ENCODE measurements at places on chromosomes 6 and 20.

GRCh38 chr6:132530293-132530974 is 7.6 kb upstream of the TAAR9 start:
- DNase-seq: peak; percentile 47

- DNase-seq: peak; percentile 56
Measured at GRCh38 chr6:45504947-45505346, 127.2 kb upstream of the SUPT3H start.

DNA sequence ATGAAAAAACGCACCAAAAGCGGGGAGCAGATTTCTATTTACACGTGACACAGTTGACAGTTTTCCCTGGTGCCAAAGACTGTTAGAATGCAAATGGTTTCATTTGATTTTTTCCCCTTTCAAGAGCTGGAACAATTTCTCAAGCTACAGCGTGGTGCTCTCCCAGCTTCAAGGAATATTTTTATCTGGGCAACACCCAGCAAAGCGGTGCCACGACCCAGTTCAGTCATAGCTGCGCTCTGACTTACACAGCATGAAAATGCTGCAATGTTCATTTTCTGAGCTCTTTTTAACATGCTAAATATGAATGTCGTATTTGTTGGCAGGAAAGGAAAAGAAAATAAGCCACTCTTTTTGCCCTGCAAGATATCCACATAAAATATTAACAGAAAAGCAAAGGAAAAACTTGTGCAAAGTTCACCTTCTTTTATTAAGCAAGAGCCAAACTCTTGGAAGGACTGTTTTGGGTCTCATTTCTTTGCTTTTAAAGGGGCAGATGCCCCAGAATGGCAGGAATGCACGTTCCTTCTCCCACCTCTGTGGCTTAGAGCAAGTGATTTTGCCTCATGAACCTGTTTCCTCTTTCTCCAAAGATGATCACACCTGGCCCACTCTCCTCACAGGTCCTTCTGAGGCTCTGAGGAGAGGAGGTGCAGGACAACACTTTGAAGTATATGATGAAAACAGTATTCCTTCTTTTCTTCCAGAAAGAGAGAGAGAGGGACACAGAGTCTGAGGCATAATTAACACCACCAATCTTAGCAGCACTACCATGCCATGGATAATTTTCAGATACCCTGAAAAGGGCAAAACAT is 47.0 kb downstream of the TTI1 start:
- DNase-seq: no peak

- no peak for DNase-seq
Measured at GRCh38 chr6:356828-357251, 34.7 kb upstream of the IRF4 start.

DNA sequence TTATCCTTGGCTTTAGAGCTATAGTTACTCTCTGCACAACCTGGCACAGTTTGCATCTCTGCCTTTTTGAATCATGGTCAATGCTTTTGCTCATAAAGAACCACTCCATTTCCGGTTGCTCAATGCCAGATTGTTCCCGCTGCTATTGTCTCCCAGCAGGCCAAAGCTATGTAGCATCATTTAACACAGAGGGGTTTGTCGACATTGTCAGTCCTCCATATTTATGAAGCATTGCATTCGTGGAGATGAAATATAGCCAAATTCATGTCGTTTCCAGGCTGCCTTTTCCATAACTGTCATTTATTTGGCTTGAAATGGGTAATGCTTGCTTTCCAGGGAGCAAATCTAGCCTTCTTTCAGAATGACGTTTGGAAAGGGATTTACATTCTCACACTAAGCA is 598.8 kb downstream of the EPHA7 start:
- peak; percentile 62 for DNase-seq

GRCh38 chr6:35469751-35470662 is 1.8 kb downstream of the RPL10A start:
- DNase-seq: no peak

- peak; percentile 44 for DNase-seq
Measured at GRCh38 chr6:106886922-106887797, 87.4 kb downstream of the CD24 start.

GRCh38 chr20:14700639-14700960 is 363.2 kb upstream of the FLRT3 start:
- no peak for DNase-seq

DNA sequence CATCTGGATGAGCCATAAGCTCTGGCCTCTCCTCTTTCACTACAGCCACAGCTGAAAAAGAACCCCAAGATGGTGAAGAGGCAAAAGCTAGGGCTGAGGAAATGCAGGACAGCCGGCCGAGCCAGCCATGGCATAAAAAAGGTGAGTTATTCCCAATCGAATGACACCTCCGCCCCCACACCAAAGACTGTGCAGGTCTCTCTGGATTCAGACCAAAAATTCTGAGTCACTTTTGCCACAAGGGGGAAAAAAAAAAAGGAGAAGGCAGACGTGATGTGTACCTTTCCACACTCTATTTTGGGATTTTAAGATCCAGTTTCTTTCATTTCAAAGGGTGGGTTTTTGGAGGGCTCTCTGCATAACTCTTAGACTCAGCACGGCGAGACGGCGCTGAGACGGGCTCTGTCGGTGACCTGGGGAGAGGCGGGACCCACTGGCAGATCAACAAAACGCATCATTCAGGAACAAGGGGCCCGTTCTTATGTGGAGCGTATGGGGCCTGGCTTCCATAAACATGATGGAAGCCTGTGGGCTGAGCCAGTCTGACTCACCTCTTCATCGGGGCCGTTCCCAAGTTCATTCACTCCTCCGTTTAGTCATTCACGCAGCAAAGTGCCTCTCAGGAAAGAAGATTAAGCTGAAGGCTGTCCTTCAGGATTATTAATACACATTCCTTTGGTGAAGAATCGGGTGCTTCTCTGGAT is 54.8 kb downstream of the NFATC2 start:
- no peak for DNase-seq

DNA sequence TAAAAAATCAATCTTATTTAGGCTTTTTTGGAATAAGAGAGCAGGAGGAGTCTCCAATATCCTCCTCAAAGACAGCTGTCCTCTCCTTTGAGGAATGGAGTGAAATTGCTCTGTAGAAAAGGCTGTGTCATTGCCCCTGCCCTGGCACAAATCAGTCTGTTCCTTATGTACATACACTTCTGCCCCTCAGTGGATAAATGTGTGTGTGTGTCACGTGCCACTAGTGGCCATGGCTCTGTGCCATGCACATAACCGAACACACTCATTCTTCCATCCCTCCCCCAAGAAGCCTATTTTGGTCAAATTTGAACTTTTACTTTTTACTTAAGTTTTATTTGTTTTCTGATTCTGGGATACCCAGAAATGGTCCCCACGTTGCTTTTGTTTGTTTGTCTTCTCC is 49.2 kb downstream of the ANKS1A start:
- DNase-seq: no peak

DNA sequence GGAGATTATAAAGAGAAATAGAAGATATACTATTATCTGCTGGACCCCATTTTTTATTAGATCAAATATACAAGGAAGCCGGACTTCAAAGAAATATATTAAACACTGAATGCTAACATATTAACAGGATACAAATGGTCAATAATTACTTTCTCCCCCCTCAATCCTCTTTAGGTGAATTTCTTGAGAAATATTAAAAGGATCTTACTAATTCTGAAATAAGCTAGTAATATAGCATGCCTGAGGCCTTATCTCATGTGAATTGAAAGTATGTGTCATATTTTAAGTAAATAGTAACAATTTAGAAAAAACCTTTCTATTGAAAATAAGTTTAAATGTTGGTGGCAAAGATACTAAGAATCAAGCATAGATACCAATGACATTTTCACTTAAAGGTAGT is 954.7 kb upstream of the MAN1A1 start:
- DNase-seq: no peak

GRCh38 chr6:144657691-144658090 is 372.6 kb downstream of the UTRN start:
- peak; percentile 81 for DNase-seq

DNA sequence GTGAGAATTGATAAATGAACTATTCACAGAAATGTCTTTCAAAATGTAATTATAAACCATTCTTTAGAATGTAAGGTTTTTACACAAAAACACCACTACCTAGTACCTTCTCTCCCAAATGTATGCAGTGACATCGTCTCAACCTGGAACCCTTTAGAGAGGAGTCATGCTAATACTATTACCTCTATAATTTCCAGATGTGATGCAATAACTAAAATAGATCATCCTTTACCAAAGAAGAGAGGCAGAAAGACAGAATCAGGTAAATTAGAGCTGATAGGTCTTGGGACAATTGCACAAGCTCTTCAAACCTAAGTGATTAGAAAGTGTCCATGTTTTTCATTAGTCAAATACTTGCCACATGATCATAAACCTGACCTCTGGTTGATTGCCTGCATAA is 96.7 kb downstream of the HDGFL1 start:
- no peak for DNase-seq

DNA sequence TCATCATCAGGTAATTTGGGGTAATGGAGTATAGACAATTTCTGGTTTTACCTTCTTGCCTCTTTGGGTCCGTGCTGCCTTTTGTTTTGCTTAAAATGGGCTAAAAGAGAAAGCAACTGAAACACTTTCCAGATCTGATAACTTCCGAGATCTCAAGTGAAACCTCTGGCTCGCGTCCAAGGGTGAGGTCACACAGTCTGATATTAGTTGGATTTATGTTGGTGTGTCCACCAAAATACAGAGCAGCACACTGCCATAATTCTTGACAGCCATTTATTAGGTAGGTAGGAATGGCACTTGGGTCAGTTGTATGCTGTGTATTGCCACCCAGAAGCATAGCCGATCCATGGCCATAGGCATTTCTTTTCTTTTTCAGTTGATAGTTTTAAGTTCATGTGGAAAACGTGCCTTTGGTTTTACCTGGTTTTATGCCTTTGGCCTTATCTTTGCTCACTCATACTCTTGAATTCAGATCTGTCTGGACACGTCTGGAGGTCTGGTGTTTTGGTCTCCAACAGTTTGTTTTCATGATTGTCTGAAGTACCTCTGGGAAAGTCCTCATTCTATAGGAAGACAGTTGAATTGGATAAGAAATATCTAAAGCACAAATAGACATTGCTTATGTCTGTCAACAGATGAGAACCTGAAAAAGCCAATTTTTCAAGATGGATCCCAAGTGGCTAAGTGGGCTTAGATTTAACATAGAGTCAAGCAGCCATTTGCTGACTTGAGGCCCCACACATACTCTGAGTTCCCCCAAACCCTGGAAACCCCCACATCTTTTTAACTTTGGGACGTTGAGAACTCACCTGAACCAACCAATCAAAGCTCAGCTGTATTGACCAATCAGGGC is 320.8 kb downstream of the SOX4 start:
- no peak for DNase-seq

DNA sequence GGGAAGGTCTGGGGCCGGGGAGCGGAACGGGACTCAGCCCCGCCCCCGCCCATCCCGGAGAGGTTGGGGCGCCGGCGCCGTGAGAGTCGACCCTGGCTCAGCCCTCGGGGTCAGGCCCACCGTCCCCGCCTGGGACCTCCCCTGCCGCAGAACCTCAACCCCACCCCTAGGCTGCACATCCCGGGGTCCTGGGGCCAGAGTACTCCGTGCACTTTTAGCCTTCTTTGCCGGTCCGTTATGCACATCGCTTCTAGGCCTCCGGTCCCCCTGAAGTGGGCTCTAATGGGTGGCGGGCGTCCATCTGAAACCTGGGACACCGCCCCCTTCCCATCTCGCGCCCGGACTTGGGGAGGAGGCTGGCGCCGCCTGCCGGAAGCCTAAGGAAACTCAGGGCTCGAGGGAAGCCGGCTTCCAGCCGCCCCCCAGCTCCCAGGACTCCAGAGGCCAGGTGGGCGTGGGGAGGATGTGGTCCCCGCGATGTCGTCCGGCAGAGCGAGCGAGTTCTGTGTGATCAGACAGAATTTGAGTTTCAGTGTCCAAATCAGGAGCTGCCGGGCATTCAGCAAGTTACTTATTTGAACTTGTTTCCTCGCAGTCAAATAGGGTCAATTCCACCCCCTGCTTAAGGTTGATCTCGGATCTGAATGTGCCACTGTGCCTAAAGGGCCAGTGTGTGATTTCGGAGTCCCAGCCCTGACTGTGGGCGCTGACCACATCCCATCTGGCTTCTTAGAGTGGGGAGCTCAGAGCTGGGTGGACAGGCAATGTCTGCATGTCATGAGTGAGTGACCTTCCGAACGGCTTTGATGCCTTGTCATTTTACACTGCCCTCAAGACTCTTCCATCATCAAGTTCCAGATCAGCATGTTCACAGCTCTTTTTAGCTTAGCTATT is 47.6 kb downstream of the CPXM1 start:
- peak; percentile 30 for DNase-seq

DNA sequence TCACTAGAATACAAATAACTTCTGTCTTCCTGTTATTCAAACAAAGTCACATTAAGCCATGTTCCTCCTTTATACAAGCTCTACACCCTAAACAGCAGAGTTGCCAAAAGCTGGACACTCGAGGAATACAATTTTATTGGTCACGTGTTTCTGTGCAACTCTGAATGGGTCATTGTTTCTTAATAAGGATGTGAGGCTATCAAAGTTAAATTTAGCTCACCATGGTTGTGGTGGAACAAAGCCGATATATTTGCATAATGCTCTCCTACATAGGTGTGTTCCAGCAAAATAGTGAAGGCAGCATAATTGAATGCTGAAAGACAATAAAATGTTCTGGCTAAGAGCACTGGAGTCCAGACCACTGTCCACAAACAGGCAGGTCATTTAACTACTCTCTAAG is 36.9 kb upstream of the CD2AP start:
- DNase-seq: no peak

DNA sequence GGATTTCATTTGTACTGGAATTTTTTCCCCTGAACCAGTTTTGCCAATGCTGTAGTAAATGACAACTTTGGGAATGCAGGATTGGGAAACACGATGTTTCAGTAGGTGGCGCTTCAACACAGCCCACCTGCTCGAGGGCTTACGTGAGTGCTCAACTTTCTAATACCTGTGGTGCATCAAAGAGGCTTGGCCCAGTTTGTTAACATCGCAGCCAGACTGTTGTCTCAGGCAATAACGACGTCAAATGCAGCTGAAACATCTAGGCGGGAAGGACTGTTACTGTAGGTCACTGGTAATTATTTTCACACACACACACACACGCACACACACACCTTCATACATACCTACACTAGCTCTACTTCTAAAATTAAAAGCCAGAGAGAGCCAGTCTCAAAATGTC is 815.5 kb upstream of the SLC35B3 start:
- DNase-seq: peak; percentile 85
